Transverse colon (tissue), 4 donors: ENCODE measurements at places on chromosomes 3 and 15. TPM values are rescaled to one million over a fixed set of nuclear protein-coding genes. Genes with fewer than 3 reads are reported as not detected.

DNA sequence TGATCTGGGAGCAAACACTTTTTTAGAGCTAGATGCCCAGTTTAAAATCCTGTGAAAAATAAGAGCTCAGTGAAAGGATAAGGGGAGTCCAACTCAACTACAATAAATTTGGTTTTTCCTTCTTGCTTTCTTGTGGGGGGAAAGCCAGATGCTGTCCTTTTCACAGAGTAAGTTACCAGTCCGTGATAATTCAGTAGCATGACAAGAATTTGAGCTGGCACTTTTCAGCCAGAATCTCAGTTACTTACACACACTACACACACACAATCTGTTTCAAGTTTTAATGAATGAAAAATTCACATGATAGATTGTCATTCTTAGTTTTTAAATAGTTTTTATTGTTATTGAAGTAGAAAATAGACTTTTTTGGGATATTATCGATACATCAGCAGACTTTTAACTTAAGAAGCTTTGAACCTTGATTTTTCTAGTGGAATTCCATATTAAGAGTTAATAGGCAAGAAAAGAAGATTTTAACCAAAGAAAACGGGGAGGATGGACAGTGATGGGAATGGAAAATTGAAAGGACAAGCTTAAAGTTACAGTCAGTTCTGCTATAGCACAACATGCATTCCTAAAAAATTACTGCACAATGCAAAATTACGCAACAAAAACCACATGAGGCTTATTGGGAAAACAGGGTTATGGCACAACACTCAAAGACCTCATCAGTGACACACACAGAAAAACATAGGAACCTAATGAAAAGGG, 47.0 kb downstream of the PSMD6 start:
- DNase-seq: no peak
- no peak overlapping the region for H3K4me3 ChIP-seq
- no peaks in the 10 kb centered on the region for H3K27me3 ChIP-seq
- no peaks in the 10 kb centered on the region for H3K36me3 ChIP-seq
- H3K27ac ChIP-seq: no peak overlapping the region

DNA sequence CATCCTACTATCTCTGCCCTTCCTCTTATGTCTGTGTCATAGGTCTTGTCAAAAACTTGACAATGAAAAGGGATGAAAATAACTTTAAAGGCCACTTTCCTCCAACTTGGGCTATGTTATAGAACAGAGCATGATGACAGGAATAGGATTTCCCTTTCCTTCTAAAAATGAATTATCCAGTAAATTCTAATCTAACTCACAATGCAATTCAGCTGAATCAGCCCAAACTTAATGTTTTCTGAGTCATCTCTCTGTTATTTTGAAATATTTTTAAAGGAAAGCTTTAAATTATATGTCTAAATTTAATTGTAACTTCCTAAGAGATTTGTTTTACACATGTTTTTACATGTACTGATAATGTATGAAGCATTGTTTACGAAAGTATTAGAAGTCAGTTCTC, 258.5 kb downstream of the BBX start:
- H3K27me3 ChIP-seq: no peaks in the 10 kb centered on the region
- no peaks in the 10 kb centered on the region for H3K4me1 ChIP-seq
- DNase-seq: no peak
- H3K27ac ChIP-seq: no peak overlapping the region
- H3K4me3 ChIP-seq: no peak overlapping the region
- H3K36me3 ChIP-seq: peaks cover 12% of the 10 kb centered on the region

- DNase-seq: no peak
These were observed 35.2 kb upstream of the SPPL2A start for GRCh38 chr15:50800715-50801114.

GRCh38 chr3:59540241-59540640, 490.4 kb upstream of the CFAP20DC start:
- no peaks in the 10 kb centered on the region for H3K4me1 ChIP-seq
- H3K36me3 ChIP-seq: no peaks in the 10 kb centered on the region
- H3K4me3 ChIP-seq: no peak overlapping the region
- DNase-seq: no peak
- no peaks in the 10 kb centered on the region for H3K27me3 ChIP-seq
- no peak overlapping the region for H3K27ac ChIP-seq

GRCh38 chr15:68852461-68852860, 31.8 kb upstream of the ANP32A start:
- H3K27me3 ChIP-seq: peaks cover 13% of the 10 kb centered on the region
- no peak overlapping the region for H3K4me3 ChIP-seq
- no peak overlapping the region for H3K27ac ChIP-seq

The MCTP2 gene
- 134 TPM for total RNA-seq

The CFAP91 gene
- total RNA-seq: not detected

The KIF23 gene
- total RNA-seq: 11.5 TPM
